ENCODE measurements at places on chromosomes 6 and 20.

GRCh38 chr6:18028332-18028731, 40.9 kb upstream of the KIF13A start:
- no peak for DNase-seq

- peak; percentile 83 for DNase-seq
These were observed 3.2 kb downstream of the CEP162 start for GRCh38 chr6:84224251-84224650.

- DNase-seq, result peak; percentile 74
These were observed 108.3 kb downstream of the UBE3D start for GRCh38 chr6:82957171-82957867.

DNA sequence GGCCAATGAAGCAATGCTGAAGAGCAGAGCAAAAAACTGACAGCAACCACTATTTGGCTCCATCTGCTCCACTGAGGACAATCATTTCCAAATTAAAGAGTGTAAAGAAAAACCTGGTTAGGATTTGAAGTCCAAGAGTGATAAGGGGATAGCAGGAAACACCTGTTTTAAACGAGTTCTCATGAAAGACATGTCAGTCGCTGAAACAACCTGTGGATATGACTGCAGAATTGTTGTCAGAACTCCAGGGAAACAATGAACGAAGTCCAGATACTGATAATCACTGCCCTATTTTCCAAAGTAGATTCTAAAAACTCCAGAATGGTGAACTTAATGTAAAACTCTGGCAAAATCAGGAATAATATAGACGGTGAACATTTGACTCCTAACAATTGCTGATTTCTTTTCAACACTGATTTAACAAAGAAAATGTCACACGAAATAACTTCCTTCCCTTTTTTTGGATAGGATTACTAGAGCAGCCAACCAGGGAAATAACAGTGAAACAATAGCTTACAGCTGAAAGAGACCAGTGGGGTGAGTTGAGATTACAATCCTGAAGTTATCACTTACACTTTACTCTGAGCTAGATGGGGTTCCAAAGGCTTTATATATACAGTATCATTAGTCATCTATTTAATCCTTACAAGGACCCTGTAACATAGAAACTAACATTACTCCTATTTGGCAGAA, 83.7 kb downstream of the ELOVL5 start:
- no peak for DNase-seq

DNA sequence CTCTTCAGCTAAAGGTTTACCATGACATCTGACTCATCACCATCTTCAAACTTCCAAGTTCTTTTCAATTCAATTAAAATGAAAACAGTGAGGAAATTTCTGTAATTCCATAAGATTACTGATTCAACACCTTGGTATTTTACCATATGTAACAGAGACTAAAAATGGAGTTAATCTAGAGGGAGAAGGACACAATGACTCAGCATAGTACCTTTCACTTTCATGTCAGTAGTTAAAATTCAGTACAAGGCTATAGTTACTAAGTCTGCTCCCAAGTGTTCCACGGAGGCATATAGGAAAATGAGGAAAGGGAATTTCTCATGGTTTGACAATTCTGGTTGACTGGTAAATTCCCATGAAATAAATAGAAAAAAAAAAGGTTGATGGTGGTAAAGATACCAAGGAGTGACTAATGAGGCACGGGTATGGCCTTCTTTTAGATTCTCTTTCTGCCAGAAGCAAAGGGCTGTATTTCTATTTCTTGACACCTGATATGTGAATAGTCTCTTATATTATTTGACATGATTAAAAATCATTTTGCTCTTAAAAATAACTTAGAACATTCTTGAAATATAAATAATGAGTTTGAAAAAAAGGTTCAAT, 526.7 kb upstream of the ADGRB3 start:
- no peak for DNase-seq

Data from AG10803 (cell line).